ENCODE measurements at places on chromosomes 3 and 15.

- DNase-seq = no peak
Observed at GRCh38 chr3:115666920-115667737, 43.8 kb downstream of the GAP43 start.

DNA sequence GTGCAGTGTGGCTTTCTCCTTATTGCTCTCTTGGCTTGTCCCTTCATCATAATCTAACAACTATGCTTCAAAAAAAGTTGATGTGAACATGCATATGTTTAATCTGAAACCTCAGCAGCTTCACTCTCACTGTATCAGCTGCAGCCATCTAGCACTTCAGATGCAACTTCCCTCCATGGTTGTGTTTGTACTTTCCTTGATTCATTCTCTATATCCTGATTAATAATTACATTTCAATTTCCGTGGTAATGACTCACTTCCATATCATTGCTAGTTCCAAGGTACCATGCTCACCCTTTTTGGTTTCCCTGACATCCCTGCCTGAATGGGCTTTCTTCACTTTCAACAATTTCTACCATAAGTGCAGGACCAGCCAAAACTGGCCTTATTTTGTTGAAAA lies 51.2 kb downstream of the MDFIC2 start:
- DNase-seq = no peak

DNA sequence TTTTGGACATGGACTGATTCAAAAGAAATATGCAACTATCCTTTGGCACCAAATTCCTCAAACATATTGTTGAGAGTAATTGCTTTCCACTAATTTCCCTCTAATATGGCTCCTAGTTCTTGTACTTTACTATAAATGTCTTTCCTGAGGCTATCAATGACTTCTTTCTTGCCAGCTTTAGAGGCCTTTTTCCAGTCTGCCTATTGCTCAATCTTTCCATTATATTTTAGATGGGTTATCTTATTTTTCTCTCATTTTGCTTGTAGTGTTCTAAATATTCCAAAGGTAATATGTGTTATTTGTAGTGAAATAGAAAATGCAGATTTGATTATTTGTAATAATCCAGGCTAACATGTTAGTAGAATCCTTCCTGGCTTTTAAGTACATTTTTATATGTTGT lies 11.5 kb upstream of the TEX9 start:
- DNase-seq = no peak

DNA sequence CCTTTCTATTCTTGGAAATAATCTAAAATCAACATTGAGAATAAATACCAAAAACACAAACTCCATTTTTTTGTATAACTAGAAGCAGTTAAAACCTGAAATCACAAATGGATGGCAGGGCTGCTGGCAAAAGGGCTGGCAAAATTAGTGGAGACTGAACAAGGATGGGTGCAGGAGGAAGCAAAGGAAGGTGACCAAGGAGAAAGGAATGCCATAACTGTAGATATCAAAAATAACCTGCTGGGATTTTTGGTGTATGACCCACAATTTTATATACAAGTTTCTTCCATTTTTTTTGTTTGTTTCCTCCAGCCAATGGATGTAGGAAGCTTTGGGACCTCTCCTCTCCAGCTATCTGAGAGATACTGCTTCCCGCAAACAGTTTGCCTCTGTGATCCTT lies 12.7 kb downstream of the CFAP44 start:
- no peak for DNase-seq

DNA sequence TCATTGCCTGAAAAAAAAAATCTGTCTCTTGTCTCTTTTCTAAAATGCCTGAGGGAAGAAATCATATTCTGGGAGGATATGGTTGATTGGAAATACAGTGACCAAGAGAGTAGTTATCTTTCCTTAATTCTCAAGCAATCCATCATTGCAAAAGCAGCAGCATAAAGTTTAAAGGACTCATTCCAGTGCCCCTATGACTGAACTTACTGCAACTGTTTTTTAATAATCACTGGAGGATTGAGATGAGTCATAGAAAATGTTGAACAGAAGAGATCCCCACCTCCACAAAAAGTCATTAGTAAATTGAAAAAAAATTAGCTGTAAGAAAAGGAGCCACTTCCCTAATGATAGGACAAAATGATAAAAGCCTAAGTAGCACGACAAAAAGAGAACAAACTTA lies 121.5 kb downstream of the SLC9A9 start:
- DNase-seq = no peak

DNA sequence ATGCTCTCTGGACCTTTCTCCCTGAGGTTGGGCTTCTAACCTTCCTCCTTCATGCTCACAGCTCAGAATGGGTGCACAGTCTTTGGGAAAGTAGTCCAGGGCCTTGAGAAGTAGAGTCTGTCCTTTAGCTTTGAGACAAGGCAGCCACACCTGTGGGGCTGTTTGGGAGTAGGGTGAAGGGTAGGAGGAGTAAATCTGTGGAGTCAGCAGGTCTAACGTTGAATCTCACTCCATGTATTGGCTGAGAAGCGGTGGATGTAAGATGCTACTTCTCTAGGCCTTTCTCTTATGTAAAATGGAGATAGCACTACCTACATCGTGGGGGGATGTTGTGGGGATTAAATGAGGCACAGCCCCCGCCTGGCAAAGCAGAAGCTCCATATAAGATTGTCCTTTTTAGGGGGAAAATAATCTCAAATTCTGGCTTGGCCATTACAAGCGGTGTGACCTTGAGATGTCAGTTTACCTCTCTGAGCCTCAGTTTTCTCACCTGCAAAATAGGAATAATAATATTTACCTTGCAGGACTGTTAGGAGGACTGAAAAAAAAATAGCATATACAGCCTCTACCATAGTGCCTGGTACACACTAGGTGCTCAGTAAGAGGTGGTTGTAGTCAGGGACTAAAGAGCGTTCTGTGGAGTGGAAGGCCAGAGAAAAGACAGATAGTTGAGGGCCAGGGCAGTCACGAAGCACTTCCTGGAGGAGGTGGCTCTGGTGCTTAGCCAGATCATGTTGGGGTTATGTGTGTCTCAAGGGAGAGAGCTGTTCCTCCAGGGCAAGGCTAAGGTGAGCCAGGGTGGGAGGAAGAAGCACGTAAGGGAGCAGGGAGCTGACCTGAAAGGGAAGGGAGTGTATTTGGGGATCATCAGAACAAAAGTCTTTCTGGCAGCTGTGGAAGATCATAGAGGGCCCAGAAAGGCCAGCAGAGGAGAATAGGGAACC lies 82.8 kb upstream of the MRPS22 start:
- no peak for DNase-seq

DNA sequence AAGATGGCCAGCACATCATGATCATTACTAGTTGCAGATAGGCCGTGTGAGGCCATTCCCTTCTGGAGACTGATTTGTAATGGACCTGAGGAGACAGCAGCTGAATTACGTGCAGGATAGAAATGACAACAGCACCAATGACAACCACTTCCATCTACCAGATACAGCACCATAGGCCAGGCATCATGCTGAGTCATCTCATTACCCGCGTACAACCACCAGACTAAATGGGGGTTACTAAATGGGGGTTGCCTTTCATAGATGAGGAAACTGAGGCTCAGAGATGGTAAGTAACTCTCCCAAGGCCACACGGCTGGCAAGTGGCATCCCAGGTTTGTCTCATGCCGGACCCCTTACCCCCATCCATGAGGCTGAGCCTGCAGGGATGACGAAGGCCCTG lies 32.8 kb upstream of the FAM107A start:
- no peak for DNase-seq

DNA sequence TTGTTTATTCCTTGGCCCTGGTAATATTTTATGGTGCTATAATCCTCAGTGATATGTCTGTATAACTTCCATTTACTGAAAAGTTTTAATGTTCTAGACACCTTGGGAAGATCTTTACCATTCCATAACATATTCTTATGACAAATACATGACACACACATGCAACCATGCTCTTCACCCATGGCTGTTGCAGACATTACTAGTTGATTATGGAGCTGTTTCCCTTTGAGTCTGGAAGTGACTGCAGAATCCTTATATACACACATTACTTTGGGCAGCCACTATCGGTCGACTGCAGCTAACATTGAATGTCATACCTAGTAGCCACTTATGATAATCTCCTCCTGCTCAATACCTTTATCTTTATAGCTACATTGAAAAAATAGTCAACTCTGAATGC lies 243.1 kb upstream of the ADAMTS9 start:
- no peak for DNase-seq

DNA sequence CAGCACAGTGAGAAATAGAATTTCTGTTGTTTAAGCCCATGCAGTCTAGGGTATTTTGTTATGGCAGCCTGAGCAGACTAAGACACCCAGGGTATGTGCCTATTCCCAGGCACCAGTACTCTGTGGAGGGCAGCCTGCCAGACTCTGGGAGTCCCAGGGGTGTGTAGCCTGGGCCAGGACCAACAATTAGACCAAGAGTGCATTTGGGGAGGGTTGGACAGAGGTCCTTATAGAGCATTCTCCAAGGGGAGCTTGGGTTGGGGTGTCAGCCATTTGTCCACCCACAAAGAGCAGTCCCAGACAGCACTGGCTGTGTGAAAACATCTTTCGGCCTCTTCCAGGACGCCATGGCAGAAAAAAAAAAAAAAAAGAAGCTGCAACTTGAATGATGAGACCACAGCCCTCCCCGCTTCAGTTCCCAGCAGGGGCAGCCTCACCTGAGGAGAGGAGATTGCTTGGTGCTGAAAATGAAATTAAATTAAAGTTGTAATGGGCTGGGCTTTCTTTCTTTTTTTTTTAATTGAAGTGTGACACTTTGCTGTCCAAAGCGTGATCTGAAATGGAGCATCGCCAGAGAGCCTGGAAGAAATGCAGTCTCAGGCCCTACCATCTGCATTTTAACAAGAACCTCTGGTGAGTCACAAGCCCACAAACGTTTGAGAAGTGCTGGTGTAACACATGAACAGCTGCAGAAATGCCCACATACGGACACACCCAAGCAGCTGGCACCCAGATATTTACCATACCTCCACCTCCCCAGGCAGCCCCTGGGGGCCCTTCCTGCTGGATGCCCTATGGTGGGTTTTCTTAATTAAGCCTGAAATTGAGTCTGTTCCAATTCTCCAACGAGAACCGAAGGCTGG lies 21.3 kb upstream of the CAV3 start:
- DNase-seq = peak; percentile 45

GRCh38 chr15:101296418-101297405 lies 1.7 kb upstream of the SNRPA1 start:
- DNase-seq = no peak

GRCh38 chr3:78798266-78798832 lies 969.4 kb downstream of the ROBO1 start:
- no peak for DNase-seq

GRCh38 chr3:136672457-136672856 lies 79.7 kb downstream of the STAG1 start:
- DNase-seq = no peak

GRCh38 chr3:150073513-150073912 lies 102.8 kb upstream of the PFN2 start:
- DNase-seq = no peak

- DNase-seq = no peak
Observed at GRCh38 chr15:37017031-37017625, 83.2 kb downstream of the MEIS2 start.

DNA sequence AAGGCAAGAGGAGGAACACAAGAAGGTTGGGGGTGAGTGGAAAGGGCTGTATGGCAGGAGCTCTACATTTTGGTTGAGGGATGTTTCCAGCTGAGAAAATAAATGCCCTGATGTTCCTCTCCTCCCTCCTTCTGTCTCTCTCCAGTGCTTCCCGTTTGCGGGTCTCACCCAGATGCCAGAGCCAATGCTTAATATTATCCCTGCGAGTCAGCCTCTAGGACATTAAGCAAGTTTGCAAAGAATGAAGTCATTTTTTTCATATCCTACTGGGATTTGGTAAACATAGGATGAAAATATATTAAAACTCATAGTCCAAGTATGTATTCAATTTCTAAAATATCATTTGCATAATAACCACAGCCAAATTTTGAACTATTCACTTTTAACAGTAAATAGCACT lies 295.9 kb downstream of the CADM2 start:
- no peak for DNase-seq

DNA sequence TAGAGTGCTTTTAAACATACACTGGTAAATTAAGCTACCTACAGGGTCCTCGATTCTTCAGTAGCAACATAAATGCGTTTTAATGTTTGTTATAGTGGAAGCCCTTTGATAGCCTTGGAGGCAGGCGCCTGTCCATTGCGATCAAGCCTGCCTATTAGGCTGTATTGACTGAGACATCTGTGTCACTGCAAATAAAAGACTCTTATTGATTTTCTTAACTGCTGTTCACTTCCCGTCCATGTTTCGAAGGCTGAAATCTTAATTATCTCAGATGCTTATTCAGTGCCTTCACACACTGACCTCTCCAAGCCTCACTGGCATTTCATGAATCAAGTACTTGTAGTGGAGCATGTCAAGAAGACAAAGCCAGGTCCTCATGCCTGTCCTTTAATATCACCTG lies 51.1 kb downstream of the MAP2K5 start:
- DNase-seq = no peak

GRCh38 chr3:196660381-196661166 lies 21.1 kb downstream of the NRROS start:
- no peak for DNase-seq

GRCh38 chr3:21534462-21534861 lies 216.5 kb downstream of the ZNF385D start:
- DNase-seq = no peak

DNA sequence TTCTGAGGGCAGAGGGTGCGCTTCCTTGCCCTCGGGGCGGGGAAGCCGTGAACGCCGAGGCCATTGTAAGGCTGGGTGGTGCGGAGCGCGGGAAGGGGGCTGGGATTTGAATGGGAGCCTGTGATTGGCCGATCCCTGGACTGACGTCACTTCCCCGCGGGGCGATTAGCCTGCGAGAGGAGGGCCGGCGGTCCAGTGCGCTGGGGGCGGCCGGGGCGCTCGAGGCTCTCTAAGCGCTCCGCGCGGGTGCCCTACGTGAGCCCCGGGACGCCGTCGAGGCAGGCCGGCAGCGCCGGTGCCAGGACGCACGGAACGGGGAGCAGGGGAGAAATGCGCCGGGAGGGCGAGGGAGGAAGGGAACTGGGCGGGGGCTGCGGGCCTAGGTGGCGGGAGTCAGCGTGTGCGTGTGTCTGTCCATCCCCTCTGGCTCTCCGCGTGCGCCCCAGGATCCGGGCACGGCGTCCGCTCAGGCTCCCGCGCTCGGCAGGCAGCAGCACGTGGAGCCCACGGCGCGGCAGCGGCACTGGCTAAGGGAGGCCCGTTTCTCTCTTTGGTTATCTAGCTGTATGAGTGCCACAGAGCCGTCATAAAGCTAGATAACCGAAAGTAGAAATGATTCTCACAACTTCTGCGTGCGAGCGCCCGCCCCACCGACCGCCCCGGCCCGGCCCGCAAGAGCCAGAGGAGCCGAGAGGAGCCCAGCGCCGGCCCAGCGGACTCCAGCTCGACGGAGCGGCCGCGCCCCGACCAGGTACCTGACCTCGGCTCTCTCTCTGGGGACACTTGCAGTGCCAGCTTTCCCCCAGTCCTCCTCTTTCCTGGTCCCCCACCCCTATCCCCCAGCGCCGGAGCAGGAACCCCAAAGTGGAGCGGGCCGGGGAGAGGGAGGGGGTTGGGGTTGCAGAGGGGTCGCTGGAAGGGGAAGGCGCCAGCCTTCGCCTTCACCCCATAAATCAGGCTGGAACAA lies 33.1 kb upstream of the POLG start:
- DNase-seq = no peak

DNA sequence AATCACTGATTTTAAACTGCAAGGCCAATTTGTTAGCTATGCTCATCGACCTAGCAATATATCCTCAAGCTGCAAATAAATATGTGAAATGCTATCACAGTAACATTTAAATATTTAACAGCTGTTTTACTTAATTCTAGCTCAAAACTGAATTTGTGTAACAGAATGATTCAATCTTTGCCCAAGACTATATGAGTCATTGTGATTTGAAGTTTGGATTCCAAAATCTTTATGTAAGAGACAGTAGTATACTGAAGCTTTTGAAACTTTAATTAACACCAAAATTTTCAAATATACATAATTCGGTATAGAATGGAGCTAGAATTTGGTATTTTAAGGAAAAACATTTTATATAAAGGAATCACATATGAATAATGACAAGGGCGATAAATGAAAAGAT lies 603.0 kb upstream of the ROBO2 start:
- DNase-seq = no peak

Data from GM04503 (cell line).